Activated CD4-positive, alpha-beta T cell treated with anti-CD3 and anti-CD28 coated beads for 36 hours (primary cell): ENCODE measurements at places on chromosomes 4 and X.
A peak's percentile ranks its signal among the peaks of the same experiment; 100 is the strongest.

GRCh38 chr4:11436673-11437072 is 8.0 kb upstream of the HS3ST1 start:
- DNase-seq = no peak

DNA sequence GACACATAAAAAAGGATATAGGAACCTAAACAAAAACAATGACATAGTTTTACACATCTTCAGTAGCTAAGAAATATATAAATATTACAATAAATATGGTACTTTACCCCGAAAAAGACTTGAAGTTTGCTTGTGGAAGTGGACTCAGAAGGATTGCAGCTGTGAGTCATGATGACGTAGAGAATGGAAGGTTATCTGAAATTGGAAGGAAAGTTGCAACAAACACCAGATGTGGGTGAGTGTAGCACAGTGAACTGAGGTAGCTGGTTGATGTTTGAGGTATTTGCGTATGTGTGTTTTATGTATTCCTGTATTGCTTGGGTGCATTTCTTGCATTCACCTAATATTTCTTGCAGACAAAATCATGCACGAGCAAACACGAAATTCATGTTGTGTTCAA is 113.0 kb downstream of the ARX start:
- no peak for DNase-seq

GRCh38 chr4:46270986-46271596 is 118.8 kb downstream of the GABRA2 start:
- DNase-seq = no peak

DNA sequence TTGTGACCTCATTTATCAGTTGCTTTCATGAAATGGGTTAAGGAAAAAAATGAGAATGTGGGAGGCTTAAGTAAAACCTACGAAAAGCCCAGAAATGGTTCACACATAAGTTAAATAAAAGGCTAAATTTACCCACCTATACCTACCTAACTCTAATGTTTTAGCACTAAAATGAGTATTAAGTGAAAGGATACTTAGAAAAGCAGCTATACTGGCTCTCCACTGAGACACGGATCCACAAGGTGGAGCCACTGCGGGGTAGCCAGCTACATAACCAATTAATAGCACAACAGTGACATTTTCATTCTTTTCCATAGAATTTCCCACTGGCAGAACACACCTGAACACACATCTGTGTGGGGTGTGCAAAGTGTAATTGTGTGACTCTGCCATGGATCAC is 101.9 kb downstream of the MAML3 start:
- peak; percentile 65 for DNase-seq

GRCh38 chrX:104922206-104922621 is 298.3 kb downstream of the TEX13A start:
- DNase-seq = peak; percentile 74

- DNase-seq = no peak
Measured at GRCh38 chr4:159029481-159029880, 73.4 kb upstream of the RAPGEF2 start.

DNA sequence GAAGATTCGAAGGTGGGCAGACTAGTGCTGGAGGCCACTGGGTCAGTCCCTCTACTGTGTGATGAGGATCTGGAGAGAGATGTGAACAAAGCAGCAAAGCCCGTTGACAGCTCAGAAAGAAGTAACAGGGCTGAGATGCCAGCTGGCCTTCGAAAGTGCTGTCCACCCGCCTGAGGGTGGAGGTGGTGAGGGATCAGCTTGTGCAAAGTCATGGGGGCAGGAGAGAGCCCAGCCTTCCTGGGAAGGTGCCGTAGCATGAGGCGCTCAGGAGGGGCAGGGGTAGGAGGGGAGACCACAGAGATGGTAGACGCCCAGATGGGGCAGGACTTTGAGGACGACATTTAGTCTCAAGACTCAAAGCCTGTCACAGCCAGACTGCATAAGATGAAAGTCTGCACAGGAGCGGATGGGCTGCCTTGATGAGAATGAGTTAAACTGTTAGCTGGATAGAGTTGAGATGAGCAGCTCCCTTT is 19.7 kb downstream of the TBC1D14 start:
- DNase-seq = no peak

GRCh38 chr4:144304025-144304424 is 163.5 kb upstream of the GYPA start:
- DNase-seq = no peak

- no peak for DNase-seq
Measured at GRCh38 chr4:55498051-55498450, 48.7 kb downstream of the CLOCK start.

DNA sequence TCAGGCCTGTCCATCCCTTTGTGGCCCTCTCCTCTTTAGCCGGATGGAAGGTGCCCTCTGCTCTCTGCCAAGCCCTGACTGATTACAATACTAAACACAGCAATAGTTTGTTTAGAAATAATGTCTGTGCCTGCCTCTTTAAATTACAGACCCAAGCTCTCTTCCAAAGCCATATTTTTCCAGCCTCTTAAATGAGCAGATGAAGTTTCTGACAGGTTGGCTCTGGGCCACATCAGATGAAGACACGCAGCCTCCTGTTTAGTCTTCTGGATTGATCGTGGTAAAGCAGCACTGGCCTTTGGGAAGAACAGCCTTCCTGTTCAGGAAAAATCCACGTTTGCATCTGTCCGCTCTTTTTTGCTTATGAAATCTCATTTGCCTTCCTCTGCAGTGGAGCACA is 133.6 kb downstream of the CPE start:
- DNase-seq = no peak

DNA sequence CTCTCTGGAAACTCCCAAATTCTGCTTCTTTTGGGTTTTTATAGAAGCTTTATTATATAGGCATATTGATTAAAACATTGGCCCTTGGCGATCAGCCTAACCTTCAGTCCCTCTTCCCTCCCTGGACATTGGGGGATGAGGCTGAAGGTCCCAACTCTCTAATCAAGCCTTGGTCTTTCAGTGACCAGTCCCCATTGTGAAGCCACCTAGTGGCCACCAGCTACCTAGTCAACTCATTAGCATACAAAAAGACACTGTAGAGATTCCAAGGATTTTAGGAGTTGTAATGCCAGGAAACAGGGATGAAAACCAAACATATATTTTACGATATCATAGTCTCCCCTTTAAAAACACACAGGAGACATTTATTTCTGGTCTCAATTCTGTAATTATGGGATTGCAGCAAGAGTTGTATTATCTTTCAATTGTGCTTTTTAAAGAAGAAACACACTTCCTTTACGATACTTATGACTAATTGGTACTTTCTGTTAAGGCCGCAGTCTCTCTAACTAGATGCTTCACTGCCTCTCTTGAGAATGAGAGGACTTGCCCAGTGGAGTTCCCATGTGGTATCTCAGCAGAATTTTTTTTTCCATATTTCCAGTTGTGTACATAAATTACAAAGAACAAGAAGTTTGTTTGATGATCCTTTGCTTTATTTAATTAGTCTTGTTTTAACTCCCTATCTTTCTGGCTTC is 58.2 kb downstream of the WDR17 start:
- peak; percentile 5 for DNase-seq

DNA sequence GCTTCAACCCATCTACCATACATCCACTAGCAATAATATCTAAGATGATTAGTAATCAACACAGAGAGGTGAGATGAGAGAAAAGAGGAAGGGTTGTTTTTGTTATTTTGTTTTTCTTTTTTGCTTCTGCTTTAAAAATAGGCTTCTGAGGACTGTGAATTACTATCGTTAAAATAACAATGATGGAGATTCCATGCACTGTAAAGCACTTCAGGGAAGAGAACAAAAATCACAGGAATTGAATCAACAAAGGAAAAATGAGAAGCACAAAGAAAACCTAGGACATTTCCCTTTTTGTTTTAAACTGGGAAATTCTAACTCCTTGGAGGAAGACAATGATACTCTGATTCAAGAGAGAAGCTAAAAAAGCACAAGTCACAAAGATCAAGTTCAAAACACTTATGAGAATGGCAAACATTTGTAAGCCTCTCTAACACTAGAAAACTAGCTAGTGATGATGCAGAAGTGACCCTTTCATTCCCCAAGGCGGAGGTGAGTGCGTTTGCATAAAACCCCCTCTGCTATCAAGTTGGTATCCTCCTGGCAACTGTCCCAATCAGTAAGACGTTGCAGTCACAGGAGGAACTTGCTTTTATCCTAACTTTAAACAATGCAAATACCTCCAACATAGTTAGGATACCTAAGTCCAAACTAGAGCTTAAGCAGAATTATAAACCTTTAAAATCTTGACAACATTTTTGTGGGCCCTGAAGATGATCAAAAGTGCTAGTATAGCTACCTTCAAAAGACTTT is 308.5 kb downstream of the CAMK2D start:
- DNase-seq = no peak

- no peak for DNase-seq
Measured at GRCh38 chr4:148780426-148781005, 338.3 kb upstream of the NR3C2 start.

DNA sequence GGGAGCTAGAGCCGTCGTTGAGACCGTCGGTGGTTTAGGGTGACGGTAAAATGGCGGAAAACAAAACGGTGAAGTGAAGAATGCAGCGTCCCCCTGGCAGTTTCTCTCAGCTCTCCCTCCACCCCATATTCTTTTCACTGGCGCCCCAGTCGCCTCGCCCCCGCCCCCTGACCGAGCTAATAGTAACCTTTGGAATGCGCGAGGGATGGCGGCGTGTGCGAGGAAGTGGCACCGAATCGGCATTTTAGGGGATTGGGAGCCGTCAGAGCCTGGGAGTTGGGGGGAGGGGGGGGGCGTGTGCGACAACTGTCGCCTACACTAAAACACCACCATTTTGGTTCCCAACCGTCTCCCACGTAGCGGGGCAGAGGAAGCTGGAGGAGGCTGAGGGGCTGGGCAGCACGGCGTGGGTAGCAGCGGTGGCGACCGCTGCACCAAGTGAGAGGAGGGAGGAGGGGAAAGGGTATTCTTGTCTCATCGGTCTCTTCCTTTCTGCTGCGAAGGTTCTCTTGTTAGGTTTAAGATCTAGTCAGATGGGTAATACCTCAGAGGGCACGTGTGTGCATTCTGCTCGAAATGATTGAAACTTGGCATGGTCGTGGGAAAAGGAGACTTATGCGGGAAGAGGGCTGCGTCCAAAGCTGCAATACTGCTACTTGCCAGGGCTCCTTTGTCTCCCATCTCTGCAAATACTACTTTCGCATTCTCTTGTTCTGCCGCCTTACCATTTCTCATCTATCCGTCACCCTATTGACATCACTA is 840 bp downstream of the ZNF711 start:
- peak; percentile 16 for DNase-seq

DNA sequence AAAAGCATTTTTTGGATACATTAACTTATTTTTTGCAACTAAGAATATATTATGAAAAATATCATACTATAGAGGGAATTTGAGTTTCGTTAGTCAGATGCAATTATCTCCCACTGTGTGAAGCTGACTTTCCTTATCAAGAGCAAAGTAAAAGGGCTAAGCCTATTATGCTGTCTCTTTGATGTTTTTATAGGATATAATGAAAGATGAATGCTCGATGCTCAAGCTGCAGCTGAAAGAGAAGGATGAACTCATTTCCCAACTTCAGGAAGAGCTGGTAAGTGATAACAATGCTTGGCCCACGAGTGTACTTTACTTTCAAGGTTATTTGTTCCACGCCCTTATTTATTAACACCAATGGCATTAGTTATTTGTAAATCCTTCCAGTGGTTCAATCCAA is 688.4 kb downstream of the CCSER1 start:
- no peak for DNase-seq
